ENCODE measurements at places on chromosomes 4 and X.

DNA sequence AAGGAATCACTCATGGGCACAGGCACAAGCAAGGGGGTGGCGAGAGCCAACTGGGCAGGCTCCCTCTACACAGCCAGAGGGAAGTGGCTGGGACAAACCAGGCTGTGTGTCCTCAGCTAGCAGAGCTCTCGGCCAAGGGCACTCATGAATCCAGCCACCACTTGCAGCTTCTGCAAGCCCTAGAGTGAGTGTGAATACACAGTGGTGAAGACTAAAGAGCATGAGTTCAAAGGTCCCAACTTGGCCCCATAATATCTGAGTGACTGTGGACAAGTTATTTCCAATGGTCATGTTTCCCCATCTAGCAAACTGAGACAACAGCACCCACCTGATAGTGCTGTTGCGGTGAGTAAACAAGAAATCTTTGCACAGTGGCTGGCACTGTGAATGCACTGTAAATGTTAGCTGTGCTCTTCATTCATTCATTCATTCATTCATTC lies 51.7 kb downstream of the ADGRG2 start:
- no peak for DNase-seq

GRCh38 chr4:153143527-153144348 lies 60.5 kb upstream of the TRIM2 start:
- DNase-seq = no peak

- DNase-seq = no peak
Observed at GRCh38 chr4:40170588-40170987, 26.2 kb upstream of the RHOH start.

DNA sequence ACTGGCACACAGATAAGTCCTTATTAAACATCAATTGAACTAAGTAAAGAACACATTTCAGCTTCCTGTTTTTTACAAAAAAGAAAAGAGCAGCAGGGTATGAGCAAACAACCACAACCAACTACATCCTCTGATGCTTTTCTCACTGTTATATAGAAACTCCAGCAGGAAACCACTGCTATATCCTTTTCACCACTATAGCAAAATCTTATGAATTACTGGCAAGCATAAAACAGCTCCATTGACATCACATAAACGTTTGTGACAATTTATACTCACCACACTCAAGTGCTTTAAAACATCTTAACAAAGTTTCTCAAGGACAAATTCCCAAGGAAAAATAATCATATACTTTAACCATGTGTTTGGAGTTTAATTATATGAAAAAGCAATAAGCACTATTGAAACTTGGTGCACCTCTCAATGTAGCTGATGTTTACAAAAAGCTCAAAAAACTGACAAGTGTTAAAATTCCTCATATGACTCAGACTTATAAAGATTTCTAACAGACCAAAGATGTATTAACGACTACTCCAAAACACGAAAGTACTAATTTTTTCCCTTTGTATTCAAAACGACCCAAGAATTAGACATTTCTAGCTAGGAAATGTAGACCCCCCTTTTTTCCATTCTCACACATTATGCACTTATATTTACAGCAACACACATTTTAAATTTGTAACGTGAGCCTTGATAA lies 12.9 kb downstream of the GPRIN3 start:
- DNase-seq = no peak

- DNase-seq = no peak
Observed at GRCh38 chr4:110107866-110108265, 90.5 kb downstream of the ELOVL6 start.

DNA sequence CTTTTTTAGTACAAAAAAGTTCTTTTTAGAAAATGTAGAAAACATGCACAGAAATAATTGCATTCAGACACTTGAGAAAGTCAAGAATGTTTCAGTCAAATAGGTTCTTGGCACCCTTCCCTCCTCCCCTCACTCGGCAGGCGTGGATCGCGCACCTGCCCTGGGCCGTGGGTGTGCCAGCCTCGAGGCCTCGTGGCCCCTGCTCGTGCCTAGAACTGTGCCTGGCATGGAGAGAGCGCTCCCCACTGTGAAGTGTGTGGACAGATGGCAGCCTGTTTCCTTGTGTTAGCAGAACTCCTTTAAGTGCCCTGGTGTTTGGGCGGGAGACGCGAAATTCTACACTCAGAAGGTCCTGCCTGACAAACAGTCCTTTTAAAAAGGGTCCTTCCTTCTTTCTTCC lies 14.7 kb downstream of the RGS12 start:
- DNase-seq = no peak

DNA sequence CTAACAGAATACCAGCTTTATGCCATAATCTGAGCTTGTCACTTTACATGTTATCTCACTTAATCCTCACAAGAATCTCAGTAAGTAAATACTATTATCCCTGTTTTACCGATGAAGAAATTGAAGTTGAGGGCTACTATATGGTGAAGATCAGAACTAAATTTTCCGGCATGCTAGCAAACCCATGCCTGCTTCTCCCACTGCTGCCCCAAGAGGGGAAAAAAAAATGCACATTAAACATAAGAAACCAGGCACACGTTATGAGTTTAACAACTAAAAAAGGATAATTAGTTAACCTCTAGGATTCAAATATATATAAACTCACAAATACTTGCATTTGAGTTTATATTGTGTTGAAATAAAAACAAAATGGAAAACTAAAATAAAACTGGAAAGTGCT lies 10.8 kb downstream of the SLC10A7 start:
- no peak for DNase-seq

- no peak for DNase-seq
Observed at GRCh38 chr4:46390355-46391058, 579 bp upstream of the GABRA2 start.

DNA sequence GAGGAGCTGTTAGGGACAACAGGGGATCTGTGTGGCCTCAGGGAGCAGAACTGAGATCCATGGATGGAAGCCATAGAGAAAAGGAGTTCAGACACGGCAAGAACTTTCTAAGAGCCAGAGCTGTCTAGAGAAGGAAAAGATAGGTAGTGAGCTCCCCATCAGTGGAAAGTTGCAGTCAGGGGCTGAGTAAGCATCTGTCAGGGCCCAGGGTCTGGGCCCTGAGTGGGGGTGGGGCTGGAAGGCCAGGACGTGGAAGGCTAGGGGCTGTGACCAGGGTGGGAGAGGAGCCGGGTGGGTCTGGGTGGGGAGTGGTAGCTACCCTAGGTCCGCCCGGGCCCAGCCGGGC lies 324 bp upstream of the MSN start:
- no peak for DNase-seq

DNA sequence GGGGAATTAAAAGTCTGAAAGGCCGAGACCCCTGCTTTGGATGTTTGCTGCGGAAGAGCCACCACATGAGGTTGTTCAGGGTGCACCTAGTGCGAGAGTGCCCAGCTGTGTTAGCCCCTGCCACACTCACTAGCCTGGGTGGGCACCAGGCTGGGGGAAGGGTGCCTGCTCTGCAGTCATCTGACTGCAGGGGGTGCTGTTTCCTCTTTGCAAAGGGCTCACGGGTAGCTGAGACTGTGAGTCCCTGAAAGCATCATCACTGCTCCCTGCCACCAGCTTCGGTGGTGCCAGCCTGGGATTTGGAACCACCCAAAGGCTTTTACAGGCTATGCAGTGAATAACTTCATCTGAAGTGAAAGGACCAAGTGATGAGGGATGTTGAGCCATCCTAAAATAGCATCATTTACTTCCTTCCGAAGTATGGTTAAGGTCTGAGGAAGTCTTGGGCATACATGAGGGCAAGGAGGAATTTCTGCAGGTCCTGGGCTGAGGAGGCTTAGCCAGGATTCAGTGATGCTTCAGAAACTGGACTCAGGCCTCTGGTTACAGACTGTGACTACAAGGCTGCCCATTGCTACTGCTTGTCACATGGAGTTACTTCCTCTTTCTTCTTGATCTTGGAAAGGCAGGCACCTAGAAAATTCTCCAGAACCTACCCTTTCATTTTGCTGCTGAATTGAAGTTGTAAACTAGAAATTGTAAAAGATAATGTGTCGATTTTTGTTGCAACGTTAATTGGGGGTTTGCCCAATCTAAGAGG lies 293.2 kb upstream of the PRPS2 start:
- DNase-seq = no peak

- no peak for DNase-seq
Observed at GRCh38 chr4:15910155-15910940, 28.2 kb downstream of the FGFBP1 start.

DNA sequence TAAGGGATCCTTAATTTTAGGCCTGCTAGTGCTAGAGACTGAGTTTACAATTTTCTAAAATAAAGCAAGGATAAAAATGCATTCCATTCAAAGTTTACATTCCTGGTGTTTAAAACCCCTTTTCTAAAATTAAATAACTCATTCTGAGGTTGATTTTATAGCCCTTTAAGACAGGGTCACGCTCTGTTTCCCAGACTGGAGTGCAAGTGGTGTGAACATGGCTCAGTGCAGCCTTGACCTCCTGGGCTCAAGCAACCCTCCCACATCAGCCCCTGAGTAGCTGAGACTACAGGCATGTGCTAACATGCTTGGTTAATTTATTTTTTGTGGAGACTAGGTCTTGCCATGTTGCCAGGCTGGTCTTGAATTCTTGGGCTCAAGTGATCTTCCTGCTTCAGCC lies 6.8 kb upstream of the CDKL2 start:
- DNase-seq = no peak

- DNase-seq = no peak
Observed at GRCh38 chr4:5884796-5885195, 8.1 kb downstream of the CRMP1 start.

DNA sequence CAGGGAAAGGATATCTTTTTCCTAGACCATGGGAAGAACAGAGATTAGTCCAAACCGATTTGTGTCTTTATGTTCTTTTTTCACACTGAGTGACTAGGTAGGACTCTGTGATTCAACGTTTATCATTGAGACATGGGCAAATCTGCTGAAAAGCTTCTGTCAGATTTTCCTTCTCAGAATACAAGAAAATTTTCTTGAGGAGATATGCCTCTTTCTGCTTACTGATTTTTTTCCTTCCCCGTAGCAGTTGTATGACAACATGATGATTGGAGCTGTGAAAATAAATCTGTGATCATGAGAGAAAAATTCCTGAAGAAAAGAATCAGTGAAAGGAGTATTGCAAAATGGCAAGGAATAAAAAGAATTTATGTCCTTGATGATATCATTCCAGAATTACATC lies 130.6 kb upstream of the FAT4 start:
- DNase-seq = no peak

- no peak for DNase-seq
Observed at GRCh38 chr4:6763330-6763851, 19.1 kb upstream of the KIAA0232 start.

DNA sequence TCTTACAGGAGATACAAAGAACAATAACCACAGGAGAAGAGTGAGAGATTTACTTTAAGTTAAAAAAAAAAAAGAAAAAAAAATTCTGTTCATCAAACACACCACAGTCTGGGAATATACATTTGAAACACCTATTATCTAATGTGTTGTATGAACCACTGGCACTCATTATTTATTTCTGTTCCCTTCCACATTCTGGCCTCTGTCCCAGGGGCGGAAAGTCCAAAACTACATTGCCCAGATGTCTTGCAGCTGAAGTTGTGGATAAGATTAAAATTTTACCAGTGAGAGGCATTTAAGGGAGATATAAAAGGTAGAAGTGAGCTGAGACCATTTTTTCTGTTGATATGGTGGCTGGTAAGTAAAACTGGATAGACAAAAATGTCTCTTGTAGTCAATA lies 56.2 kb downstream of the SCLT1 start:
- no peak for DNase-seq

GRCh38 chr4:86664959-86665358 lies 70.8 kb downstream of the PTPN13 start:
- no peak for DNase-seq

DNA sequence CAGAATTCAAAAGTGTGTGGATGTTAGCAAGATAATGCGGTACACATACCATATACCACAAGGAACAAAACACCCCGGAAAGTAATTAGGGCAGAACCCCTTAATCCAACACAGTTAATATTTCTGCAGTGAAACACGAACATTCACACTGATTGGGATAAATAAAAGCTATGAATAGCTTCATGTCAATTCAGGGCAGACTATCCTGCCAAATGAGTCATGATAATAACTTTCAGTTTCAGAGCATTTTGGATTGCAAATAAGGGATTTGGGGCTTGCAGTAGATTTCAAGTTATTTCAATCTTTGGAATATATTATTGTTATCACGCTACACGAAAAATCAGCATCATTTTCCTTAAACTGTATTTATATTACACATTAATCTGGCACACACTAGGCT lies 24.3 kb downstream of the IRF2 start:
- DNase-seq = no peak

GRCh38 chrX:153907456-153907855 lies 3.0 kb downstream of the AVPR2 start:
- DNase-seq = no peak

DNA sequence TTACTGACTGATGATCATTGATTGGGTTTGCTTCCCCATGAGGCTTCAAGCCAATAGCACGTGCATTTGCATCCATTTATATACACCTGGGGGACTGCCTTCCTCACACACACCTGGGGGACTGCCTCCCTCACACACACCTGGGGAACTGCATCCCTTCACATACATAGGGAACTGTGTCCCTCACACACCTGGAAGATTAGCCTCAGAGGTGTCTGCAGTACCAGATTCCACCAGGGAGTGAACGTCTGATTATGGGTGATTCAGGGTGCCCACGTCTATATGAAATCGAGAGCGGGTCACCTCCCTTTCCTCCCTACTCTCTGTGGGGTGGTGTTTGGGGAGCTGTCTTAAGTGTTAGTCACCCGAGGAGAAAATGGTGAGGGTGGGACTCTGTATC lies 16.9 kb downstream of the CD99 start:
- no peak for DNase-seq

GRCh38 chrX:12013211-12013618 lies 125.1 kb upstream of the FRMPD4 start:
- no peak for DNase-seq

DNA sequence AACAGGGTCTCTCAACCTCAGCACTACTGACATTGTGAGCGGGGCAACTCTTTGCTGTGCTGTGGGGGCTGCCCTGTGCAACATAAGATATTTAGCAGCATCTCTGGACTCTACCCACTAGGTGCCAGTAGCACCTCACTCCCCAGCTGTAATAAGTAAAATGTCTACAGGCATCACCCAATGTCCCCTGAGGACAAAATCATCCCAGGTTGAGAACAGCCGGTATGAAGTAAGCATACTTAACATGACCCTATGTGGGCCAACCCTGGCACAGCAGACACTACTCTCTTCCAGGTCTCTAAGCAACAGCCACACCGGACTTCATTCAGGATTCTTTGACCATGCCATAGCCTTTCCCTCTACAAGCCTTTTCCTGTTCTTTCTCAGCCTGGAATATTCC lies 10.5 kb upstream of the MGST2 start:
- DNase-seq = no peak
